ENCODE measurements at places on chromosomes 2 and 18. TPM values are rescaled to one million over a fixed set of nuclear protein-coding genes. Genes with fewer than 3 reads are reported as not detected.

The ANKRD30BL gene
- not detected for total RNA-seq

The VAMP8 gene
- 54.8 TPM for total RNA-seq

The ANAPC1 gene
- 15.7 TPM for total RNA-seq

The TFPI gene
- 68.6 TPM for total RNA-seq

The CLEC4F gene
- total RNA-seq, result 0.21 TPM
